ENCODE measurements at places on chromosomes 13 and 19.

GRCh38 chr19:926589-927350, 935 bp downstream of the ARID3A start:
- no peak for DNase-seq

GRCh38 chr13:114101358-114102130, 30.9 kb downstream of the RASA3 start:
- no peak for DNase-seq

GRCh38 chr19:57807541-57807940, 7.2 kb downstream of the ZNF552 start:
- no peak for DNase-seq

DNA sequence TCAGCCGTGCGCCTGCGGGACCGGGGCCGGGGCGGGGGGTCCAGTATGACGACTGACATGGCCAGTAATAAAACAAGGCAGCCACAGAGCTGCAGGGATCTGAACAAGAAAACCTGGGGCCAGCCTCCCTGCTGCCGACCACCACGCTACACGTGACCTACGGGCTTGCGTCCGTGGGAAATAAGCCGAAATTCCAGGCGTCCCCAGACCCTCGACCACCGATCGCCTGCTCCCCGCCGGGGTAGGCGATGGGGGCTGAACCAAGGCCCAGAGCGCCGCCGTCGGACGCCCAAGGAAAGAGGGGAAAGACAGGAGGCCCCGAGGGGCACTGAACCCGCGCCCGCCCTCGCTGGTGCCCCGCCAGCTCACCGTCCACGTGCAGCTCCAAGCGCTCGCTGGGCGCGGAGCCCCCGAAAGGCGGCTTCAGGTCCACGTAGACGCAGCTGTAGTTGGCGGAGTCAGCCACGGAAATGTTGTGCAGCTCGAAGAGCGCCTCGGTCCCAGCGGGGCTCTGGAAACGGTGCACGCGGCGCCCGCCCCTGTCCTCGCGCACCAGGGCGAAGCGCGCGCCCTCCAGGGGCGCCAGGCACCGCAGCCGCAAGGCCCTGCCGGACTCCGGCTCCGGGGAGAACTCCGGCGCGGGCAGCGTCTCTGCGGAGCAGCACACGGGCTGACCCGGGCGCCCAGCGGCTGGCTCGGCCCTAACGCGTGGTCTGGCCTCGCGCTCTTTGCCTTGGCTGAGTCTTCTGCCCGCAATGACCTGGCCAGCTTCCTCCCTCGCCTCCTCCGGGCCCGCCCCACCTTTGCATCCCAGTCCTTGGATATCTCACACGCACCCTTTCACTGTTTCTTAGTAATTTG, 3.1 kb downstream of the A1BG start:
- DNase-seq: no peak

- DNase-seq: no peak
Measured at GRCh38 chr13:20064128-20064527, 96.7 kb downstream of the GJA3 start.

DNA sequence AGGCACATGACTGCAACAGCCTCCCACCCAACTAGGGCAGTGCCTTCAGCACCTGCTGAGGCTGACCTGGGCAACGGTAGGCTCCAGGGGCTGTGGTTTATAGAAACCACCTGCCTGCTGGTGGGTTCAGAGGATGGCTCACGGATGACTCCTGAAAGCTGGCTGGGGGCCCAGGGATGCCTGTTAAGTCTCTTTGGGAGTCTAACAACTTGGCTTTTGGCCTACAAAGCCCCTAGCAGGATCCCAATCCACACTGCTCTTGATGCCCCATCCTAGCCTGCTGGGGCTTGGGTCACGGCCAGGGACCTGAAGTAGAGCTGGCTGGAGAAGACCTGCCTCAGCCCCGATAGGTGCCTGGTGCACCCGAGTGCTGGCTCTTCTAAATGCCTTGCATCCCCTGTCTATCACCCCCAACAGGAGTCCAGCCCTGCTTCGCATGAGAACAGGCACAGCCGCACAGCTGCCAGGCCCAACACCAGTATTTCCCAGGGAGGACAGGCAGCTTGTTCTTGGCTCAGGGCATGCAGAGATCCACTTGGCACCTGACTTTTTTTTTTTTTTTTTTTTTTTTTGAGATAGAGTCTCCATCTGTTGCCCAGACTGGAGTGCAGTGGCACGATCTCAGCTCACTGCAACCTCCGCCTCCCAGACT, 9.1 kb upstream of the EPHX3 start:
- DNase-seq: no peak

GRCh38 chr13:110559429-110559943, 2.0 kb downstream of the RAB20 start:
- no peak for DNase-seq

DNA sequence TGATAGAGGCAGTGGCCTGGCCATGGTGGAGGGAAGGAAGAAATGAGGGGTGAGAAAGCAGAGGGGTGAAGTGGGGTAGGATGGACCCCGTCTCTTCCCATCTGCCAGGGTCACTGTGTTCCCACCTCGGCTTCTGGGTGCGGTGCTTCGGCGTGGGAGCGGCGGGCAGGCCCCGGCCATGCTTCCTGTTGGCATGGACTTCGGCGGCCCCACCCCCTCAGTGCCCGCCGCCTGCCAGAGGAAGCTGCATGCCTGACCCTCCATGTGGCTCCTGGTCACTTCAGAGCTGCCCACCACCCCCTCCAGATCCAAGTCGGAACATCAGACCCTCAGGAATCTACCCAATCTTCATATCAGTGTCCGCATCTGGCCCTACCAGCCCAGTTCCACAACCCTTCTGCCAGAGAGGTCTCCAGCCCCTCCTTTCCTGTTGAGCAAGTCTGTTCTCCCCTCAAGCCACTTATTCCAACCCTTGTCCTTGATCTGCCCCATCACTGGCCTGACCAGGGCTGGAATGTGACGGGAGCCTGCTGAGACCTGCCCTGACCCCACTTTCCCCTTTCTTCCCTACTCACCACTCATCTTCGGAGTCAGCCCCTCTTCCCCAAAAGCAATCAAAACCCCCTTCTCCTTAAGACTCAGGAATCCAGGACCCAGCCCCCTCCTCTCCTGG, 1.5 kb downstream of the KCNN4 start:
- DNase-seq: no peak

DNA sequence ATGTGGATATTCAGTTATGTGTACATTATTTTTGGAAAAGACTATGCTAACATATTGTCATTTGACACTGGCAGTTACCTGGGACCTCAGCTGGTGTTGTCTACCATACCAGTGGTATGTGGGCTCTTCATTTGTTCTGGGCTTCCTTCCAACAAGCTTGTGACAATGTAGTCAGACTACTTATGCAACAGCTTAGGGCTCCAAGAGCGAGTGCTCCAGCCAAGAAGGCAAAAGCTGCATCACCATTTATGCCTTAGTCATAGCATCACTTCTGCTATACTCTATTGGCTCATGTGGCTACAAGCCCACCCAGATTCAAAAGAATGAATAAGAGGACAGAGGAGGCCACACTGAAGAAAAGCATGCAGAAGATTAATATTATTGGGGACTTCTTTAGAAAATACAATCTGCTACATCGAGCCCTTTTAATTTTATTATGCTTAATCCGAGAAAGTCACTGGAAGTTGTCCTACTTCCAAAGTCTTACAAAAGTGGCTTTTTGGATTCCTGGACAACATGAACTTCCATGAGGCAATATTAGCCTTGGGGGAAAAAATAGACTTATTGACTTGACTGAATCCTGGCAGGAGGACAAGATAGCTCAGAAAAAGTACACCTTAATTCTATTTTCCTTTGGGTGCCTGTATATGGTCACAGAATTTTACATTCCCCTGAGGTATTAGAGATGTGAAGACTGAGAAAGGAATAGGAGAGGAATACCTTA, 529.4 kb upstream of the HTR2A start:
- no peak for DNase-seq

- DNase-seq: no peak
Measured at GRCh38 chr19:8821748-8822241, 10.3 kb downstream of the ZNF558 start.

- DNase-seq: no peak
Measured at GRCh38 chr19:16032509-16033135, 43.7 kb upstream of the TPM4 start.

- DNase-seq: no peak
Measured at GRCh38 chr13:89227356-89227755, 1556.2 kb downstream of the SLITRK5 start.

- no peak for DNase-seq
Measured at GRCh38 chr19:55490478-55491432, 2.5 kb downstream of the SSC5D start.

DNA sequence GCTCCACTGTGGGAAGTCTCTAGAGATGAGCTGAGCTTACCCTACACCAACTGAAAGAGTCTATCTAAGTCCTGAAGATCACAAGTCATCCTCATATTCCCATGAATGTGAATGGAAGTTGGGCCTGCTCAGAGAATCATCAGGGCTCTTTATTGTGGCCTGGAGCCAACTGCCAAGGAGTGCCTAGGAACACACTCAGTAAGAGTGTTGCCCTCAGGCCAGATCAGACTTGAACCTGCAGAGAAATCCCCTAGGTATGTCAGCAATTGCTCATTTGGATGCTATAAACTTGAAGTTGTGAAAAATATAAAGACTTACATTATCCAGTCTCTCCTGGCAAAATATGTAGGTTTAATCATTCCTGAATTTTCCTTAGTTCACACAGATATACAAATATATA, 1070.2 kb downstream of the EFNB2 start:
- no peak for DNase-seq

- no peak for DNase-seq
Measured at GRCh38 chr13:112067871-112068539, 1.1 kb downstream of the SOX1 start.

DNA sequence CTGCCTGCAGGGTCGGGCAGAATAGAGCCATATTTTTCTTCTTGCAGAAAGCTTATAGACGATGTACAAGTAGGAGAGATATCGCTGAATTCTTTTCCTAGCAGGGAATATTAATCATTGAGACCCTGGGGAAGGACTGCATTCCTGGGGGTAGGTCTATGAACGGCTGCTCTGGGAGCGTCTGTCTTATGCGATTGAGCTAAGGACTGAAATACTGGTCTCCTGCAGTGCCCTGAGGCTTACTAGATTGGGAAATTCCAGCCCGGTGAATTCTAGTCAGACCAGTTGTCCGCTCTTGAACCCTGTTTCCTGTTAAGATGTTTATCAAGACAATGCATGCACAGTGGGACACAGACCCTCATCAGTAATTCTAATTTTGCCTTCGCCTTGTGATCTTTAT, 59.8 kb upstream of the UBAC2 start:
- no peak for DNase-seq

DNA sequence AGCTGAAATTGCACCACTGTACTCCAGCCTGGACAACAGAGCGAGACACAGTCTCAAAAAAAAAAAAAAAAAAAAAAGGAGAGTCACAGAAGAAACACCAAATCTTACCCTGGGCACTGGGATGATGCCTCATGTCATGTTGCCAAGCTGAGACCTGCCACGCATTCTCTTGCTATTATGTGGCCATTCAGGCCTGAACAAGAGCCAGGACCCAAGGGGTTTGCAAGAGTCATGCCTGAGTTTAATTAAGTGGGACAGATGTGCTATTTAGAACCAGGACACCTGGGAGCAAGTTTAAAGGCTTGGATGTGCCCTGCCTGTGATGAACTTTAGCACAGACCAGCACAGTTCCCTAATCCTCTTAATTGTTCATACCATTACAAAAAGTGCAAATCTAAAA, 9.8 kb downstream of the PNMA8A start:
- no peak for DNase-seq

DNA sequence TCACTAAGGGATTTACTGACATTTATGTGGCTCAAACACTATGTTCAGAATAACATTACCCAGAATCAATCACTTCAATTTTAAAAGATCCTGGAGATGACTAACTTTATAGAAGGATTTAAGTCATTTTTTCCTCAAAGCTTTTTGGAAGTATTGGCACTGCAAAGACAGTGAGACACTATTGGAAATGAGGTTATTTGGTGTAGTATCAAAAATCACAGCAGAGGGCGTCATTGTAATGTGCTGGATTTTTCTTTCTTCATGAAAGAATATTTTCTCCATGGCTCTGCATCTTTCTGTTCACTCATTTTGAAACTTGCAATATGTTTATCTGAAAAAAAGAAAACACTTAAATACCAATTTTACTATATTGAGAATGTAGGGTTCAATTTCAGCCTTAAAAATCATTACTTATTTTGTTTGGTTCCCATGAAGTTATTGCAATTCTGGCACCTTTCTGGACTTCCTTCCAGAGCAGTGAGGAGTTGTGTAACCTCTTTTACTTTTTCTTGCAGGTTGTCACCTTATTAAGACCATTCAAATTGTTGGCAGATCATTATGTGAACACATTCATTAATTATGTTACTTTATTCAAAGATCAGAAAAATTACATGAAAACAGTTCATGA, 3.7 kb upstream of the CSNK1A1L start:
- no peak for DNase-seq

- DNase-seq: no peak
Measured at GRCh38 chr13:111325146-111325890, 4.9 kb downstream of the TEX29 start.

DNA sequence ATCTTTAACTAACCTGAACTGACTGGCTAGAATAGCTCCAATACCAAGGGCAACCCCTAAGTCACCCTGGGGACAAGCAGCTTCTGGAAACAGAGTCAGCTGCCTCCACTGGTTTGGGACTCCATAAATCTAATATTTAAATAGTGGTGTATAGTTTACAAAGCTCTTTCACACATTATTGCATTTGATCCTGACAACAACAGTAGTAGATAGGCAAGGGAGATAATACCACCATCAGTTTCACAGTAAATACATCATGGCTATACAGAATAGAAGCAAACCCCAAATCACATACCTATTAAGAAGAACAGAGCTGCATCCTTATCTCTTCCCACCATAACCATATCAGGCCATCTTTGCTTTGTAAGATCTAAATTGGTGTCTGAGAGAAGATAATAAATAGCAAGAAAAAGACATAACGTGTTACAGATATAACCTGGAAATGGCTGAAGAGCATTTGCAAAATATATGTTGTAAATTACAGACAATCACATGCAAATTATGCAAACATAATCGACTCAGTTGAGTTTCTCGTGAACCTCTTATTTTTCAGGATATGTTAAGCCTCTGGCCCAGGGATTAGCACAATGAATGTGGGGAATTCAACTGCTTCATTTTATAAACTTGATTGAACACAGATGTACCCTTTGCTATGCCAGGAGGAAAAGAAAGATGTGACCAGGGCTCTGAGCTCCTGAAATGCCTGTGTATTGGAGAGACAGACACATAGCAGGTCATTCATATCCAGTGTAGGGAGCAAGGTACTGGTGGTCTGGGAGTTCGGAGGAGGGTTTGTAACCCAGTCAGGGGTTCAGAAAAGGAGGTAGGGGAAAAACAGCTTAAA, 142.5 kb downstream of the SLC7A1 start:
- no peak for DNase-seq

GRCh38 chr19:15296353-15296752, 36.0 kb downstream of the BRD4 start:
- no peak for DNase-seq
